GM23338 (cell line): ENCODE measurements at places on chromosomes 2 and 18. TPM values are rescaled to one million over a fixed set of nuclear protein-coding genes. Genes with fewer than 3 reads are reported as not detected.

GRCh38 chr18:37335409-37335736 is 230.2 kb downstream of the CELF4 start:
- H3K36me3 ChIP-seq = no peaks in the 10 kb centered on the region
- no peaks in the 10 kb centered on the region; the same call in 1 of the 2 replicates for H3K4me1 ChIP-seq
- H3K27me3 ChIP-seq = no peaks in the 10 kb centered on the region
- no peak overlapping the region for H3K27ac ChIP-seq

GRCh38 chr2:15829091-15829801 is 111.1 kb upstream of the MYCN start:
- no peak overlapping the region for H3K27ac ChIP-seq
- no peaks in the 10 kb centered on the region for H3K27me3 ChIP-seq
- DNase-seq = no peak
- no peak overlapping the region for H3K4me3 ChIP-seq

GRCh38 chr2:69097148-69097610 is 84.2 kb downstream of the ANTXR1 start:
- no peak for DNase-seq
- no peak overlapping the region for H3K4me3 ChIP-seq
- H3K36me3 ChIP-seq = no peaks in the 10 kb centered on the region
- no peak overlapping the region for H3K27ac ChIP-seq
- no peaks in the 10 kb centered on the region for H3K4me1 ChIP-seq

DNA sequence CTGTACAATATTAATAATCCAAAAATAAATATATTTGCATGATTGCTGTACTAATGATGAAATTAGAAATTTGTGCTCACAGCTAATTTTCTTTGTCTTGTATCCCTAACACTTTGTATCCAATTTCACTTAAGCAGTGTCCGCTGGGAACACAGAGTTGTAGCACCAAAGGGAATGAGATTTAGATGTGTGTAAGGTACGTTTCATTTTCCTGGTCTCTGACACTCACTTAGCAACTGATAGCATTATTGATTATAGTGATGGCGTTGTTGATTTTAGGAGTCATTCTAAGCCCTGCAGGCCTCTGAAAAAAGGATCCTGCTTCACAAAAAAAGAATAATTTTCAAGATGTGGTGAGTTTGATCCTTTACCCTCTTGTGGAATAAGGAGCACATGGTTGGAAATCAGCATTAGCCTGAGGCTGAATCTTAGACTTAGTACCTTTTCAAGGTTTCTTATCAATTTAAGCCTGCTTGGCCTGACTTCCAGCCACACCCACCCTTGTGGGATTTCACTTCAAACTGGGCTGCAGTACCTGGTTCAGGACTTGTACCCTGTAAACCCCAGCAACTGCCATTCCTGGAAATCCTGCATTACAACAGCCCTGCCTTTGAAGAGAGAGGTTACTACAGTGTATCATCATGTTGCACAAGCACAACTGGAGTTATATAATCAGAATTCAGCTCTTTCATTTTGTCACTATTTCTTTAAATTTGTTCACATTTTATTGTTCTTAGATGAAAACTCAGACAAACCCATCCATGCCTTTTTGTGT is 116.2 kb downstream of the RND3 start:
- peaks cover 5% of the 10 kb centered on the region; the same call in 1 of the 2 replicates for H3K4me1 ChIP-seq
- H3K27me3 ChIP-seq = no peaks in the 10 kb centered on the region
- peak; percentile 17 for DNase-seq

DNA sequence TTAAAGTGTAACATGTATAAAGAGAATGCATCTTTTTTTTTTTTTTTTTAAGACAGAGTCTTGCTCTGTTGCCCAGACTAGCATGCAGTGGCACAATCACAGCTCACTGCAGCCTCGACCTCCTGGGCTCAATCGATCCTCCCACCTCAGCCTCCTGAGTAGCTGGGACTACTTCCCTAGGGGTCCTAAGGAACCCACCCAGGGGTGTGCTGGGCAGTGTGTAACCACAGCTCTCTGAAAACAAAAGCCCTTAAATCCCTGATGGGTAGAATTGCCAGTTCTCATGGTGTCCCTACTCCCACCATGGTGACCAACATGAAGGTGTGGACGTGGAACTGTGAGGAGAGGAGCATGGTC is 105.6 kb upstream of the ST3GAL5 start:
- H3K36me3 ChIP-seq = no peaks in the 10 kb centered on the region
- peaks cover 8% of the 10 kb centered on the region; the same call in 1 of the 2 replicates for H3K4me1 ChIP-seq
- DNase-seq = no peak
- H3K4me3 ChIP-seq = no peak overlapping the region
- no peak overlapping the region for H3K27ac ChIP-seq

DNA sequence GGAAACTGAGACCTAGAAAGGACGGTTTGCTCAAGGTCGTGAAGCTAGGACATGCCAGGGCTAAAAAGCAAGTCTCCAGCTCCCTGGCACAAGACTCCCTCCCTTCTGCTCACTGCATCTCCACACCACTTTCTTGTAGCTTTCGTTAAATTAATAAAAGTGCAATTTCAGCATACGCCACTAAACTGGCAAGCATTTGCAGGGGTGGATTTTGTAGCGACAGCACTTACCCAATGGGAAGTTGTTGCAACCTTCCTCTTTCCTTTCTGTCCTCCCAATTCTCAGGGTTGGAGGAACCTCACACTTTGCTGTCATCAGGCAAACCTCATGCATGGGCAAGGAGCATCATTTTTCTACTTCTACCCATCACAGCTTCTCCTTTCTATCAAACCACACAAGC is 7.4 kb upstream of the RHOB start:
- H3K27me3 ChIP-seq = no peaks in the 10 kb centered on the region
- peaks cover 6% of the 10 kb centered on the region for H3K4me1 ChIP-seq
- DNase-seq = no peak
- H3K4me3 ChIP-seq = no peak overlapping the region
- no peaks in the 10 kb centered on the region for H3K36me3 ChIP-seq

DNA sequence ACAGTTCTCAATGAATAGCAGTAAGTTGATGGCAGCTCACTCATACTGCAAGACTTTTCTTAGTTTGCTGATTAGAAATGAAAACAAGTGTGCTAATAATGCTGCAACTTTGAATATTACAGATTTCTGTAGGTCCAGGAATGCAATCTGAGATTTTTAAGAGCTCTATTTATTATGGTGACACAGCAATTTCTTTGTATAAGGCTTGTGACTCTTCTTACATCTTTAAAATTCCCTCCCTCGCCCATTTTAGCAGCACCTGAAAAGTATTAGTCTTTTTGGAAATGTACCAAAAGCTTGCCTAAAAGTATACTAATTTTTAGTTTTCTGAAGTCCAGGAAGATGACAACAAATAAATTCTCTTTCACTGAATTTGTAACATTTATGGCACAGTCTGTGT is 4.4 kb upstream of the HTR2B start:
- no peak overlapping the region for H3K4me3 ChIP-seq
- peaks cover 47% of the 10 kb centered on the region for H3K4me1 ChIP-seq
- DNase-seq = no peak
- H3K27me3 ChIP-seq = no peaks in the 10 kb centered on the region

DNA sequence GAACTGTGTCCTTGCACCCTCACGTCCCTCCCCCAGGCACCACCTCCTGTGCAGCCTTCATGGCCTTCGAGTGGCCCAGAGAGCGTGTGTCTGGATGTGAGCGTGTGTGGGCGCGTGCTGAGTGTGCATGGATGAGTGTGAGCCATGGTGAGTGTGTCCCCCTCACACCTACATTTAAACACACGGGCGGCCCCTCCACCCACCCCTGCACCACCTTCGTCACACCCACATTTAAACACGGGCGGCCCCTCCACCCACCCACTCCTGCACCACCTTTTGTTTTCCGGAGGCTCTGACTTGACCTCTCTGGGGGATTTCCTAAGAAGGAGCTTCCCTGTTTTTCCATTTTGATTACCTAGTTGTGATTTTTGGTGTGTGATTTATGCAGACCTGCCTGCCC is 17.8 kb downstream of the DTYMK start:
- no peak overlapping the region for H3K27ac ChIP-seq
- no peak overlapping the region for H3K4me3 ChIP-seq
- no peak for DNase-seq
- no peaks in the 10 kb centered on the region for H3K27me3 ChIP-seq

DNA sequence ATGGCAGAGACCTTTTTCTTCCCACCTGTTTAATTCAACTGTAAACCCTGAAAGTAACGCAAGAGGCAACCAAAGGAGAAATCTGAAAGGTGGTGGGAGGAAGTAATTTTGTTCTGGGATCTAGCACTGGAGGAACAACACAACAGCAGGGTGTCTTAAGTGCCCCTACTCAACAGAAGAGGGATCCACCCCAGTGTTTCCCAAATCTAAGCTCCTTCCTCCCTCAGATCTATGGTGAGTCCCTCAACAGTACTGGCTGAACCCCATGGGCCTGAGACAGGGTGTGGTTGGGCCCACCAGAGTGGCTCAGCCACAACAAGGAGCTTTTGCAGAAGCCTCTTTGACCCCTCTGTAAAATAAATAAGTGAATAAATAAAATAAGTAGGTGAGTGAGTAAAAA is 790.3 kb downstream of the ERBB4 start:
- no peaks in the 10 kb centered on the region for H3K4me1 ChIP-seq
- no peak overlapping the region for H3K4me3 ChIP-seq
- no peaks in the 10 kb centered on the region for H3K27me3 ChIP-seq
- no peak overlapping the region for H3K27ac ChIP-seq
- H3K36me3 ChIP-seq = no peaks in the 10 kb centered on the region

DNA sequence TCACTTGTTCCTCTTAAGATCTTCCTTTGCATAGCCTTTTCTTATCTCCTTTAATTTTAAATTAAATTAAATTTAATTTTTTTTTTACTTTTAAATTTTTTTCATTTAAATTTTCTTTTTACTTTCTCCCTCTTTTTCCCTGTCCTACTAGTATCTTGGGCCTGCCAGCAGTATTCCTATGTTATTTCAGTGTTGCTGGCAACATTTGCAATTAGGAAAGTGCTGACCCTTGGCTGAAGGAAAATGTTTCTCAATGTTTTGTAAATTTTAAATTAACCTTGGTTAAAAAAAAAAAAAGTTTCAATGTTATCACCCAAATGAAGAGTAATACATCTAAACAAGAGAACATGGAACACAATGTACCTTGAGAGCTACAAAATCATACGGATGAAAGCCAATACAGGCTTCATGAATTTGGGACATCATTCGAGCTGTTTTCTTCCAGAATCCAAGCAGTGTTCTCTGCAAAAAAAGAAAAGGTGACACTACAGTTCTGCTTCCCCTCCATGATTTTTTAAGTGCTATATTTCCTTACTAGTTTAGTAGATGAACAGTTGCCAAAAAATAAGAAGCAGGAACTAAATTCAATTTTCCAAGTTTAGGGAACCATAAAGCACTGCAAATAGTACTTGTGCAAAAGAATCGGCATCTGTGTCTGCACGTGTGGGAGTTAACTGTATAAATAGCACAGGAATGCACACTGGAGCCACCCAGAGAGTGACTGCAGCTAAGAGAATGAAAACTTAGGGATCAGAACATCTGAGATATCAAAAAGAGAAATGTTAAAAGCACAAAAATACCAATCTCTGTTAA is 55.8 kb downstream of the ICA1L start:
- H3K27me3 ChIP-seq = no peaks in the 10 kb centered on the region
- no peak overlapping the region for H3K27ac ChIP-seq
- no peak overlapping the region for H3K4me3 ChIP-seq
- no peaks in the 10 kb centered on the region for H3K36me3 ChIP-seq
- H3K4me1 ChIP-seq = no peaks in the 10 kb centered on the region

DNA sequence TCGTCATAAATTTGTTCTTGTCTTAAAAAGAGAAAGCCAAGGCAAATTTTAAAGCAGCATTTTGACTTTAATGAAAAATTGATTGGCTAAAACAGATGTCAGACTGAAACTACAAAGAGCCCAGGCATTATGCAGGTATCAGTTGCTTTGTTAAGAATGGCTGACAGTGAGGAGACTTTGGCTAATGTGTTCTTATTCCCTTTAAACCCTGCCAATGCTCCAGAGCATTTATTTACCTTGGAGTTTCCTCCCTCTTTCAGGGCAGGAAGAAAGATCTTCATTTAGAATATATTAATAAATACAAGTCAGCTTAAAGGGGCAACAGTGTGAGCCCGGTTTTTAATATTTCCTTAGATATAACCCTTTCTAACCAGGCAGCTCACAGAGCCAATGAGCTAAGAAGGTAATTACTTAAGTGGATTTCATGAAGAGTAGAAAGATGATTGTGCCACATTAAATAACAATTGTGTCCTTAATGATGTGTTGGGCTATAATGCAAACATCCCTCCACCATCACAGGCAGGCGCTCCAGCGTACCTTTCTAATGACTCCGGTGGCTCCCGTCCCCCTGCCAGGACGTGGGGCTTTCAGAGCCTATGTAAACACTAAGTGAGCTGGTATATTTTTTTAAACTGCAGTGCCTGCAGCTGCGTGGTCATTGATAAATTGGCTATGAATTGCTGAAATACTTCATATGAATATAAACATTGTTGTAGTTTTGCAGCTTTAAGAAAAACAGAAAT is 349.4 kb upstream of the POU3F3 start:
- H3K4me3 ChIP-seq = no peak overlapping the region
- H3K27ac ChIP-seq = no peak overlapping the region
- H3K27me3 ChIP-seq = no peaks in the 10 kb centered on the region
- no peaks in the 10 kb centered on the region for H3K36me3 ChIP-seq
- peak; percentile 15 for DNase-seq
- peaks cover 31% of the 10 kb centered on the region for H3K4me1 ChIP-seq

The C1GALT1C1L gene
- total RNA-seq = 0.17 TPM in 1 of 2 replicates, not detected in the other

The MSH2 gene
- total RNA-seq = 249 and 261 TPM in 2 replicates

The ECEL1 gene
- total RNA-seq = 17.5 and 18.0 TPM in 2 replicates

The TMEM182 gene
- total RNA-seq = 6.2 and 7.2 TPM in 2 replicates

The COL5A2 gene
- 19.7 and 20.2 TPM in 2 replicates for total RNA-seq

The EXOC6B gene
- 43.5 and 45.9 TPM in 2 replicates for total RNA-seq
